Osteocyte (in vitro differentiated cells): ENCODE measurements at places on chromosomes 2 and 18. TPM values are rescaled to one million over a fixed set of nuclear protein-coding genes. Genes with fewer than 3 reads are reported as not detected.

- peak overlapping the region; percentile 36 for H3K27ac ChIP-seq
- no peaks in the 10 kb centered on the region for H3K27me3 ChIP-seq
- H3K4me3 ChIP-seq: no peak overlapping the region
- H3K4me1 ChIP-seq: peaks cover 31% of the 10 kb centered on the region
- DNase-seq: no peak
Measured at GRCh38 chr2:157158111-157158510, 99.4 kb upstream of the GALNT5 start.

Gene REG3G
- not detected in 2 replicates for total RNA-seq

Gene C2orf66
- total RNA-seq: 0.27 and 0.29 TPM in 2 replicates

Gene GAL3ST2
- total RNA-seq: 0.48 TPM in 1 of 2 replicates, not detected in the other

DNA sequence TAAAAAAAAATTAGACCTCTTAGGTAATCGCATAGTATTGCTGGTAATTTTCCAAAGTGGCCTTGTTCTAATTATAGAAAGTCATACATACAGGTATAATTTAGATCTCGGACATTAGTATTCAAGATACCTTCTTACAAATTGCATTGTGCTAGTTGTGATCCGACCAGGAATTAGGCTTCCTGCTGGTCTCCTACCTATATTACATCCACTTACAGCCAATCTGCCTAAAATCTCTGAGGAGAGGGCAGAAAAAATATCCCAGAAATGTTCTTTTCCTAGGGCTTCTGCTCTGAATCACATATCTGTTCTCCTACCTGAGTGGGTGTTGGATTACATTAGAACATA, 314.7 kb upstream of the GULP1 start:
- H3K4me3 ChIP-seq: no peak overlapping the region
- no peak overlapping the region for H3K27ac ChIP-seq
- no peaks in the 10 kb centered on the region for H3K36me3 ChIP-seq
- DNase-seq: no peak
- no peaks in the 10 kb centered on the region for H3K27me3 ChIP-seq

Gene DSC2
- total RNA-seq: 1.2 and 1.6 TPM in 2 replicates

DNA sequence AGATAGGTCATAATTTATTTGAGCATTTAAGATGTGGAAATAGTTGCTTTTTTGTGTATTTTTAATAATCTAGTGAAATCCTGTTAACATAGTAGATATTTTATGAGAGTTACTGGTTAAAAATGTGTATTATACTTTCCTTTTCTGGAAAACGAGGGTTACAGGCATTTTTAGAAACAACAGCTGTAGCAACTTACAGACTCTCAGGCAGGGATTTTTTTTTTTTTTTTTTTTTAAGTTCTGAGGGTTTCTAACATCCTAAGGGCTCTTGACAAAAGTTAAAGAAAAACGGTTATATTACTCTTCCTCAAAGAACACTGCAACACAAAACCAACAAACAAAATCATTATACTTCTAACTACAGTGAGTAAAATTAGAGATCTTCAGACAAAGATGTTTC, 205.9 kb downstream of the ACKR3 start:
- no peak overlapping the region for H3K4me3 ChIP-seq
- H3K27me3 ChIP-seq: no peaks in the 10 kb centered on the region
- peaks cover 2% of the 10 kb centered on the region for H3K36me3 ChIP-seq
- H3K27ac ChIP-seq: peak overlapping the region; percentile 94
- peaks cover 51% of the 10 kb centered on the region for H3K4me1 ChIP-seq
- no peak for DNase-seq
